SK-N-SH (cell line): ENCODE measurements at places on chromosomes 5 and 9. TPM values are rescaled to one million over a fixed set of nuclear protein-coding genes. Genes with fewer than 3 reads are reported as not detected.

Gene PROB1
- polyA plus RNA-seq = 0.44 and 0.62 TPM in 2 replicates

Gene PAPPA
- polyA plus RNA-seq = 44.5 and 45.1 TPM in 2 replicates

Gene TMEM174
- not detected in 2 replicates for polyA plus RNA-seq

Gene SMIM15
- 40.3 and 51.1 TPM in 2 replicates for polyA plus RNA-seq

Gene ENTPD2
- polyA plus RNA-seq = not detected in 2 replicates

Gene EIF4EBP3
- 1.1 and 1.2 TPM in 2 replicates for polyA plus RNA-seq

Gene LCNL1
- not detected in 2 replicates for polyA plus RNA-seq

Gene OR1Q1
- 0.10 and 0.29 TPM in 2 replicates for polyA plus RNA-seq

Gene SGCD
- 0.87 and 0.94 TPM in 2 replicates for polyA plus RNA-seq

Gene PLCXD3
- 0.15 and 0.34 TPM in 2 replicates for polyA plus RNA-seq

Gene KCNIP1
- polyA plus RNA-seq = 1.1 and 1.3 TPM in 2 replicates

Gene SNCB
- 0.15 and 0.33 TPM in 2 replicates for polyA plus RNA-seq

Gene SMIM33
- polyA plus RNA-seq = not detected in 2 replicates

Gene CMYA5
- 0.12 and 0.21 TPM in 2 replicates for polyA plus RNA-seq

Gene EPB41L4A
- polyA plus RNA-seq = 0.07 and 0.31 TPM in 2 replicates

Gene HRCT1
- polyA plus RNA-seq = 2.0 and 3.0 TPM in 2 replicates

Gene THOC3
- 65.2 and 79.2 TPM in 2 replicates for polyA plus RNA-seq

Gene EFNA5
- polyA plus RNA-seq = 0.73 and 0.81 TPM in 2 replicates
